PC-9 (cell line): ENCODE measurements at places on chromosomes 6 and 20. TPM values are rescaled to one million over a fixed set of nuclear protein-coding genes. Genes with fewer than 3 reads are reported as not detected.

Gene TFAP2C
- total RNA-seq: 27.8 and 34.8 TPM in 2 replicates

Gene SRSF12
- not detected in 2 replicates for total RNA-seq

Gene CCN5
- 0.20 TPM in 1 of 2 replicates, not detected in the other for total RNA-seq

Gene TCF19
- total RNA-seq: 19.0 and 26.0 TPM in 2 replicates

Gene PDE7B
- 0.31 TPM in 1 of 2 replicates, not detected in the other for total RNA-seq

Gene LY6G6F
- not detected in 2 replicates for total RNA-seq

Gene TRIM40
- total RNA-seq: not detected in 2 replicates

Gene F13A1
- total RNA-seq: not detected in 2 replicates
